ENCODE measurements at places on chromosomes 1 and 21. TPM values are rescaled to one million over a fixed set of nuclear protein-coding genes. Genes with fewer than 3 reads are reported as not detected.

Gene PKNOX1
- 7.5 TPM for total RNA-seq

Gene MIXL1
- not detected for total RNA-seq

Gene FAM151A
- total RNA-seq, result not detected

Gene MAD2L2
- total RNA-seq, result 31.1 TPM

DNA sequence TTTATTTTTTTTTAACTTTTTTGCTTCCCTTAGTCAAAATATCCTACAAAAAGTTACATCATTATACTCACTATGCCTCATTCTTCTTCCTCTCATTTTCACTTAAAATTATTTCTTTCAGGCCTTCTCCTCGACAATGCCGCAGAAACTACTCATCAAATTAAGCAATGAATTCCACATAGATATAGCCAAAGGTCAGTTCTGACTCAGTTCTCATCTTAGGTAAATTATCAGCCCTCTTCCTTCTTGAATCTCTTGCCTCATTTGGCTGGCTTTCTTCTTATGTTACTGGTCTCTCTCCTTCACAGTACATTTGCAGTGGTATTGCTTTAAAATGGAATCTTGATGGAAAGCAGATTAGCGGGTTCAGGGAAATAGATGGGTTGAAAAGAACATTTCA is 260.7 kb upstream of the BRINP3 start:
- H3K36me3 ChIP-seq, result no peaks in the 10 kb centered on the region
- H3K4me1 ChIP-seq, result no peaks in the 10 kb centered on the region
- H3K27ac ChIP-seq, result no peak overlapping the region
- no peak for DNase-seq
- no peak overlapping the region for H3K4me3 ChIP-seq
- no peaks in the 10 kb centered on the region for H3K27me3 ChIP-seq

GRCh38 chr1:47478090-47478489 is 40.2 kb downstream of the FOXD2 start:
- H3K4me3 ChIP-seq, result no peak overlapping the region
- DNase-seq, result no peak
- no peaks in the 10 kb centered on the region for H3K36me3 ChIP-seq
- H3K4me1 ChIP-seq, result no peaks in the 10 kb centered on the region
- H3K27me3 ChIP-seq, result no peaks in the 10 kb centered on the region

- no peak for DNase-seq
- H3K27ac ChIP-seq, result no peak overlapping the region
- peaks cover 11% of the 10 kb centered on the region for H3K4me1 ChIP-seq
- no peak overlapping the region for H3K4me3 ChIP-seq
- H3K27me3 ChIP-seq, result no peaks in the 10 kb centered on the region
Observed at GRCh38 chr1:168340781-168341482, 60.3 kb downstream of the TBX19 start.

- no peak overlapping the region for H3K4me3 ChIP-seq
- H3K27ac ChIP-seq, result no peak overlapping the region
- H3K36me3 ChIP-seq, result no peaks in the 10 kb centered on the region
- no peaks in the 10 kb centered on the region for H3K27me3 ChIP-seq
- no peaks in the 10 kb centered on the region for H3K4me1 ChIP-seq
Observed at GRCh38 chr1:202016811-202017748, 6.7 kb downstream of the ELF3 start.

GRCh38 chr1:161933592-161934588 is 89.8 kb downstream of the OLFML2B start:
- H3K4me1 ChIP-seq, result no peaks in the 10 kb centered on the region
- no peaks in the 10 kb centered on the region for H3K27me3 ChIP-seq
- no peaks in the 10 kb centered on the region for H3K36me3 ChIP-seq
- H3K27ac ChIP-seq, result no peak overlapping the region
- no peak for DNase-seq
- no peak overlapping the region for H3K4me3 ChIP-seq

DNA sequence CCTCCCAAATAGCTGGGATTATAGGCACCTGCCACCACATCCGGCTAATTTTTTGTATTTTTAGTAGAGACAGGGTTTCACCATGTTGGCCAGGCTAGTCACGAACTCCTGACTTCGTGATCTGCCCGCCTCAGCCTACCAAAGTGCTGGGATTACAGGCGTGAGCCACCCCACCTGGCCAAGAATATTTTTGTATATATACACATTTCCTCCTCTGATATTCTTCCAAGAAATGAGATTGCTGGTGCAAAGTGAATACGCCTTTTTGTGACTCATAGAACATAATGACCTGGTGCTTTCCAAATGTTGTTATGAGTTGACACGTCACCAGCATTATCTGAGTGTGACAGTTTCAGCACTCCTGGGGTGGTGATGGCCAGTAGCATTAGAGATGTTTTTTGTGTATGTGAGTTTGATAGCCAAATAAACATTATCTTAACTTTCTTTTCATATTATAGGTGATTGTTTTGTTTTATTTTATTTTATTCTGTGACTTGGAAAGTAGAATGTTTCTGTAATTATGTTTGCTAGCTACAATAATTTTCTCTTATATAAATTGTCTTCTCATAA is 54.9 kb downstream of the KCNK1 start:
- H3K27me3 ChIP-seq, result no peaks in the 10 kb centered on the region
- H3K27ac ChIP-seq, result peak overlapping the region; percentile 83
- DNase-seq, result peak; percentile 62
- H3K4me3 ChIP-seq, result no peak overlapping the region

DNA sequence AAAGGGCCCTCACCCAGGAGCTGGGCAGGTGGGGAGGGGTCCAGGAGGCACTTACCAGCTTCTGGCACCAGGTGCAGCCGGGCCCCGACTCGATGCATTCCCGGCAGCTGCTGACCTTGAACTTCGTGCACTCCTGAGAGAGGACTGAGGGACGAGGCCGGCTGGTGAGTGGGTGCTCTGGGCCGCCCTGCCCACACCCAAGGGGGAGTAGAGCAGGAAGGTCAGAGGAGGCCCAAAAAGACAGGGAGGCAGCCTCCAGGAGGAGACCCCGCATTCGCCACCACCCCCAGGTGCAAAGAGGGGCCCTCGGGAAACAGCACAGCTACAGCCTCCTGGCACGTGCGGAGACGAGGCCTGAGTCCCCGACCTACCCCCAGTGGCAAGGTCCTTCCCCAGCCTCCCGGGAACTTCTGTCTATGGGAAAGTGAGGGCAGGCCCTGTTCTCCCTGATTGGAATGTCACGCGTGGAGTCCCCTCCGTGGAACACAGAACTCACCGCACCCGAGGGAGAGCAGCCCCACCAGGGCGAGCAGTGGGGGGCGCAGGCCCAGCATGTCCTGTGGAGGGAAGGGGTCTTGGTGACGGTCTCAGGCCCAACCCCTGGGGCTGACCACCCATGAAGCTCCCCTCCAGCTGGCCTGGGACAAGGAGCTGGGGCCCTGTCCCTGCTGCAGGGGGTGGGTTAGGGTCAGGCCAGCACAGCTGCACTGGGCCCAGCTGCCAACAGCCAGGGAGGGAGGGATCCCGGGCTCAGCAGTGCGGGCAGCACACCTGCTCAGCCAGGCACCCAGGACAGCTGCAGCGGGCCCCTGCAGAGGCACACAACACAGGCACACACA is 10.3 kb downstream of the ITGB2 start:
- DNase-seq, result no peak
- peaks cover 8% of the 10 kb centered on the region for H3K4me1 ChIP-seq
- H3K36me3 ChIP-seq, result no peaks in the 10 kb centered on the region

GRCh38 chr1:205030241-205030640 is 12.8 kb upstream of the CNTN2 start:
- H3K4me1 ChIP-seq, result no peaks in the 10 kb centered on the region
- no peak for DNase-seq
- H3K36me3 ChIP-seq, result no peaks in the 10 kb centered on the region
- H3K27me3 ChIP-seq, result no peaks in the 10 kb centered on the region
- no peak overlapping the region for H3K27ac ChIP-seq

DNA sequence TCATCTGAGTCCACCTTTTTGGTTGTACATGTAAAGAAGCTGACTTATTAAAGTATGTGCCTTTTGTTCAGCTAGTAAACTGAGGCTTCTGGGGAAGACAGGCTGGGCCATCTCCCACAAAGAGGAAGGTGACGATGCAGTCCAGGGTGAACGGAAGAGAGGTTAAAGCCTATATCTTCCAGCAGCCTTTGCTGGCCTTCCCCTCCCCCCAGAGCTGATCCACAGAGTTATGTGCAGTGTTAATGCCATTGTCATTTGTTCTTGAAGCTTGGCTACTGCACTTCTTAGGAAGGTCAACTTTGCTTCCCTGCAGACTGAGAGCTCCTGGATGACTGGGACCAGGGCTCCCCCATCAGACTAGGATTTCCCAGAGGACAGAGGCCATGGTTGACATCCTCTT is 2.2 kb downstream of the SLC30A2 start:
- H3K36me3 ChIP-seq, result no peaks in the 10 kb centered on the region
- no peak overlapping the region for H3K27ac ChIP-seq
- H3K27me3 ChIP-seq, result peaks cover 9% of the 10 kb centered on the region
- DNase-seq, result no peak
- peaks cover 20% of the 10 kb centered on the region for H3K4me1 ChIP-seq

Measured in right atrium auricular region (tissue), 2 donors.